ENCODE measurements at places on chromosomes 6 and 20.

- no peak for DNase-seq
These were observed 123.2 kb downstream of the BACH2 start for GRCh38 chr6:90173262-90173925.

GRCh38 chr6:168101590-168102314, 22.7 kb upstream of the FRMD1 start:
- no peak for DNase-seq

GRCh38 chr6:13715444-13715883, 3.8 kb upstream of the RANBP9 start:
- no peak for DNase-seq

DNA sequence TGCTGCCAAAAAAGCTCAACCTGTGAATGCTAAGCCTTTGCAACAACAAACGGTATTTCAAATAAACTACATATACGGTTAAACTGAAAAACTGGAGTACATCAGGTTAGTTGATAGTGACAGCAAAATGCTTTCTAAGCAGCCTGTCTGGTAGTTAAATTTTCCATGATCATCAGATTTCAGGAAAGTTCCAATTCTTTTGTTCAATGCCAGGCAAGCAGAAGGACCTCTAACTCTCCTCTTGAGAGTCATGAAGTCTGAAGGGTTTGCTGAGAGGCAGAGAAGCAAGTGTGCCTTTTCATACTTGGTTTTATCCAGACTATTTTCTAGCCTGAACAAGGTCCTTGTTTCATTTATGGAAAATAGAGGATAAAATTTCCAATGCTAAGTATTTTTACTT, 4.5 kb downstream of the FLRT3 start:
- no peak for DNase-seq

DNA sequence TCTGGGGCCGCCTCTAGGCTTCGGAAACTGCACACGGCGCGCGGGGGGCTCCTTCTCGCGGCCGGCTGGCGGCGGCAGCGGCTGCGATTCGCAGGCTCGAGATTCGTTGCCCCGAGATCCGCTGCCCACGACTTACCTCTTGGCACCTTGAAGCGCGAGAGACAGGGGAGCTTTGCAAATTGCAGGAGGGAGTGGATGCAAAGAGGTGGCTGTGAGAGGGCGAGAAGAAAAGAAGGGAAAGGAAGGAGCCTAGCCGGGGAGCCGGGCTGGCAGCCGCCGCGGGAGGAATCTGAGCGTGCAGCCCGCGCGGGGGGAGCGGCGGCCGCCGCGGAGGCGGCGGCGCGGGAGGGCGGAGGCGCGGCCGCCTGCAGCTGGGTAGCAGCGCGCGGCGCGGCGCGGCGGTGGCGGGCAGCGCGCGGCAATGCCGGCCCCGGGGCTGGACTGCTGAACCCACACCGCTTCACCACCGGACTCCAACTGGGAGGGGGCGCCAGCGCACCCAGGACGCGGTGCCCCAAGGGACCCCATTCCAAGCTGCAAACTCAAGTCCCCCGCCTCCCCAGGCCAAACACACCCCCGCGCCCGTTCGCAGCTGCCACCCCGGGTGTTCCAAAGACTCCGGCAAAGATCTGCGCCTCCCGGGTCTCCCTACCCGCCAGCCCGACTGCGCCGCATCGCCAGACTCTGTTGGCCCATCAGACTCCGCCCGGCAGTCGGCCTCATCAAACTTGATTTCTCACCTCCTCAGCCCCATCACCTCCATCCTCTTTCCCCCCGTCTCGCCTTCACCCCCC, 44.2 kb upstream of the SUPT3H start:
- peak; percentile 29 for DNase-seq

DNA sequence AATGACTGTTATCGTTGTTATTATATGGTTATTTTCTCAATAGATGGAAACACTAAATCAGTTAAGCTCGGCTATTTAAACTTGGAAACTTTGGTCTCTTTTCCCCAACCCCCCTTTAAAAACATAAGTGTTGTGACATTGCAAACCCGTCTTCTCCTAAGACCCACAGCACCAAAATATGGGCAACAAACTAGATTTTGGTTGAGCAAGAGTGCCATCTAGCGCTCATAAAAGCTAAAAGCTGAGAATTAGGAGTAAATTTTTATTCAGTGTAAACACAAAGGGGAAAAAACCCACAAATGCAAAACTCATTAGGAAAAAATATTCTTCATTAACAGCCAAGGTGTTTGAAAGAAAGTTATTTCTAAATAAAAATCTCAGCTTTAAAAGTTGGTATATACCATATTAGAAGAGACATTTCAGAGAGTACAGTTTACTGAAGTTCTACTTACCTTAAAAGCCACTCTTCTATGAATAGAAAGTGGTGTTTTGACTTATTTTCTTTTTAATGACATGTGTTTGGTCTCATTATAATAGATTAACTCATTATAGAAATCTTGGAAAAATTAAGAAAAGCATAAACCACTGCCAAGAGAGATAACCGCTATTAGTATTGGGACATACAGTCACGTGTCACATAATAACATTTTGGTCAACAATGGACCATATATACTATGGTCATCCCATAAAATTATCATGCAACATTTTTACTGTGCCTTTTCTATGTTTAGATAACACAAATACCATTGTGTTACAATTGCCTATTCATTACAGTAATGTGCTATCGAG, 21.1 kb downstream of the SESN1 start:
- DNase-seq: no peak
